ENCODE measurements at places on chromosomes 6 and 20. TPM values are rescaled to one million over a fixed set of nuclear protein-coding genes. Genes with fewer than 3 reads are reported as not detected.

- no peak for DNase-seq
- no peaks in the 10 kb centered on the region for H3K27me3 ChIP-seq
Observed at GRCh38 chr6:132082421-132082820, 131.2 kb upstream of the CCN2 start.

DNA sequence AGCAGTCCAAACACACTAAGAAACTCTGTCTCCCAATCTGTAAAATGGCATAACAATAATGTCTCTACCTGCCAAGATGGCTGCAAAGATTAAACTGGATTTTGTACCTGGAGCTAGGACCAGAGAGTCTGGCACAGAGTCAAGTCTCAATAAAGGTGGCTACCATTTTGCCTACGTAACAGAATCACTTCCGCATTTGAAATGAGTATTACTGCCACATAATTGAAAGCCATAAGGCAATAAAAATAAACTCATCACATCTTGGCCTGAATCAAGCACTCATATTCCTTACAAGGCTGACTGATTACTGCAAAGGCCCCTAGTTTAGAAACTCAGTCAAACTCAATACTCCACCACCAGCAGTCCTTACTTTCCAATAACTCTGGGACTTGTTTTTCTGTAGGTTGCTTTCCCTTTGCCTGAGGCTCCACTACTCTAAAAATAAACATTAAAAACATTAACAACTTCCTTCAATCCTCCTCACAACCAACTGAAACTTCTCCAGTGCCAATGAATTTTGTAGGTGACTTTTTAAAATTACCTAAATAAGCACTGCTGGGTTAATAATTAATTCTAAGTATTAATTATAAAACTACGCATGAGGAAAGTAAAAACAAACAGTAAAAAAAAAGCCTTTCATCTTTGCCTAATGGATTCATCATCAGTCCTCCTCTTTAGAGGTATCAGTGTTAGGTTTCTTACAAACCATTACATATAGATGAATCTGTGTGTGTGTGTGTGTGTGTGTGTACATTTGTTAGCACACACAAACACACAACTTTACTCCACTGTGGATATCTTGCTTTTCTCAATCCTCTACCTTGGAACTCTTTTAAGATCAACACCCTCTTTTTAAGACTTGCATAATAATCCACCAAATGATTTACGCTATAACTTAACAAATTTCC is 3.7 kb downstream of the KIF16B start:
- no peaks in the 10 kb centered on the region for H3K27me3 ChIP-seq
- no peak overlapping the region for H3K4me3 ChIP-seq
- H3K27ac ChIP-seq, result no peak overlapping the region
- no peaks in the 10 kb centered on the region for H3K36me3 ChIP-seq
- H3K4me1 ChIP-seq, result no peaks in the 10 kb centered on the region
- DNase-seq, result no peak

DNA sequence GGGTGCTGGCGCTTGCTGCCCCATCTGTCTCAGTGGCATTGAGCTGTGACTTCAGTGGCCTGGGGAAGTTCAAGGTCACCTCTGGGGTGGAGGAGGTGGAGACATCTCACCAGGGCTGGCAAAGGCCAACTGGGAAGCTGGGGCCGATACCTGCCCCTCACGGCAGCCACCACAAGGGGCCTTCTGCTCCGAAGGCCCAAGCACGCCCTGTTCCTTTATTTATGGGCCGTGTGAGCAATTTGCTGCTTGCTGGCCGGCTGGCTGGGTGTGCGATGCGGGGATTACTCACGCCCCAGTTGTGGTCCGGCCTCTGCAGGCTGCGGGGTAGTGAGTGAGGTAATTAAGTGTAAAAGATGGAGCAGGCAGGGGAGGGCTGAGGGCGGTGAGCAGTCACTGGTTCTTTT is 13.2 kb upstream of the SCRT2 start:
- peaks cover 33% of the 10 kb centered on the region for H3K27me3 ChIP-seq
- peak; percentile 65 for DNase-seq

Gene PTGIS
- 178 TPM for total RNA-seq

DNA sequence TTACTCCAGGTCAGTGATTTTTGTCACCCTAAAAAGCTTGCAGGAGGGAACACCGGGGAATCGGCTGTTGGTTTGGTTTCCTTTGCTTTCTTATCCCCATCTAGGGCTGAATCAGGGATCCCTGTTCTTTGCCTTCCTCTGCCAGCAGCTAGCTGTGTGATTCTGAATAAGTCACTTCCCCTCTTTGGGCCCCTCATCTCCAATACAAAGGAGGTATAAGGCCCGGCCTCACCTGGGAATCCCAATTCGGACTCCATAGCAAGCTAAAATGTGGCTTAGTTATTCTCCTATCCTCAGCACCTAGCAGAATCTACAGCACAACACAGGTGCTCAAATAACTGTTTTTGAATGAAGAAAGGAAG is 18.5 kb upstream of the ARMC12 start:
- no peak overlapping the region for H3K4me3 ChIP-seq
- DNase-seq, result no peak
- H3K4me1 ChIP-seq, result no peaks in the 10 kb centered on the region
- H3K27me3 ChIP-seq, result no peaks in the 10 kb centered on the region
- H3K36me3 ChIP-seq, result no peaks in the 10 kb centered on the region

GRCh38 chr6:138572167-138572875 is 73.0 kb upstream of the NHSL1 start:
- no peaks in the 10 kb centered on the region for H3K27me3 ChIP-seq
- peak overlapping the region; percentile 75 for H3K4me3 ChIP-seq
- no peaks in the 10 kb centered on the region for H3K36me3 ChIP-seq
- DNase-seq, result peak; percentile 85

GRCh38 chr20:35767683-35768481 is 3.9 kb upstream of the PHF20 start:
- H3K27ac ChIP-seq, result peak overlapping the region; percentile 99
- no peak overlapping the region for H3K4me3 ChIP-seq
- no peaks in the 10 kb centered on the region for H3K36me3 ChIP-seq
- DNase-seq, result peak; percentile 74

GRCh38 chr6:15430186-15430585 is 184.3 kb downstream of the JARID2 start:
- H3K4me1 ChIP-seq, result peaks cover 57% of the 10 kb centered on the region
- H3K27me3 ChIP-seq, result no peaks in the 10 kb centered on the region
- no peaks in the 10 kb centered on the region for H3K36me3 ChIP-seq

DNA sequence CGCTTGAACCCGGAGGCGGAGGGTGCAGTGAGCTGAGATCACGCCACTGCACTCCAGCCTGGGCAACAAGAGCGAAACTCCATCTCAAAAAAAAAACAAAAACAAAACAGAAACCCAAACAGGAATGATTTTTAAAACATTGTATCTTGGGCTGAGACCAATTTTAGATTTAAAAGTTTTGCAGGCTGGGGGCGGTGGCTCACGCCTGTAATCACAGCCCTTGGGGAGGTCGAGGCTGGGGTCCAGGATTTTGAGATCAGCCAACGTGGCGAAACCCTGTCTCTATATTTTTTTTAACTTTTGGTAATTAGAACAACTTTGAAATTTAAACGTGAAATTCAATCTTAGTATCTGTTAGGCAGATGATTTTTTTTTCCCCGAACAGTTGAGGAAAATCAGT is 70.5 kb downstream of the AKAP12 start:
- H3K27ac ChIP-seq, result no peak overlapping the region
- H3K36me3 ChIP-seq, result no peaks in the 10 kb centered on the region
- H3K27me3 ChIP-seq, result no peaks in the 10 kb centered on the region
- no peak overlapping the region for H3K4me3 ChIP-seq
- no peaks in the 10 kb centered on the region for H3K4me1 ChIP-seq
- no peak for DNase-seq

- peaks cover 7% of the 10 kb centered on the region for H3K27me3 ChIP-seq
- no peaks in the 10 kb centered on the region for H3K36me3 ChIP-seq
- H3K27ac ChIP-seq, result no peak overlapping the region
- H3K4me1 ChIP-seq, result no peaks in the 10 kb centered on the region
- no peak for DNase-seq
Observed at GRCh38 chr6:159520002-159520401, 173.0 kb downstream of the SOD2 start.

GRCh38 chr6:44533421-44533820 is 145.9 kb downstream of the CDC5L start:
- H3K27me3 ChIP-seq, result no peaks in the 10 kb centered on the region
- no peak for DNase-seq
- H3K4me3 ChIP-seq, result no peak overlapping the region

Gene GLP1R
- not detected for total RNA-seq

DNA sequence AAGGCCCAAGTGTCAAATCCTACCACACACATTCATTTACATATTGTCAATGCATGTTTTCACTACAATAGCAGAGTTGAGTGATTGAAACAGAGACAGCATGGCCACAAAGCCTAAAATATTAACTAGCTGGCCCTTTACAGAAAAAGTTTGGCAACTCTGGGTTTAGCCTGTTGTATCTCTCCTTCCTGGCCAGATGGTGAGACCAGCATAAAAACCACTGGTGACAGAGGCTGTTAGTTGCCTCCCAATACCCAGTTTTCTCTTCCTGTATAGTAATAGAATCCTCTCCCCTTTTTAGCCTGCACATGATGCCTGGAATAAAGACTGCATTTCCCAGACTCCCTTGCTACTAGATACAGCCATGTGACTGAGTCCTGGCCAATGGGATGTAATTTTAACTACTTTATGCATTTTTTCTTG is 100.0 kb upstream of the TAB2 start:
- peaks cover 25% of the 10 kb centered on the region for H3K4me1 ChIP-seq
- no peak for DNase-seq
- H3K27ac ChIP-seq, result no peak overlapping the region
- H3K27me3 ChIP-seq, result no peaks in the 10 kb centered on the region

Gene CAGE1
- not detected for total RNA-seq

DNA sequence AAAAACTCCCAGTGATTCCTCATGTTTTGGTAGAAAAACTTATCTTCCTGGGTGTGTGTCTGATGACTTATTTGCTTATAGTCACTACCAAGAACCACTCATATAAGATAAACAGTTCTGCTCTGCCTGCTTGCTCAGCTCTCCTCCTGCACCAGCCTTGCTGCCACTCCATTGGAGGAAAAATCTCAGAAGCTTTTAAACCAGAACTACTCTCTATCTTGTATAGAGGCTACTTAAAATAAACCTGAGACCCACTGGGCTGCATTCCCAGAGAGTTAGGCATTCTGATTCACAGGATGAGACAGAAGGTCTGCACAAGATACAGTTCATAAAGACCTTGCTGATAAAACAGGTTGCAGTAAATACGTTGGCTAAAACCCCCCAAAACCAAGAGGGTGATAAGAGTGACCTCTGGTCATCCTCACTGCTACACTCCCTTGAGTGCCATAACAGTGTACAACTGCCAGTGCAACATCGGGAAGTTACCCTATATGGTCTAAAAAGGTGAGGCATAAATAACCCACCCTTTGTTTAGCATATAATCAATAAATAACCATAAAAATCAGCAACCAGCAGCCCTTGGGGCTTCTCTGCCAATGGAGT is 728.3 kb downstream of the EPHA7 start:
- DNase-seq, result no peak
- H3K27me3 ChIP-seq, result no peaks in the 10 kb centered on the region
- H3K36me3 ChIP-seq, result no peaks in the 10 kb centered on the region
- no peaks in the 10 kb centered on the region for H3K4me1 ChIP-seq
- H3K4me3 ChIP-seq, result no peak overlapping the region
- H3K27ac ChIP-seq, result no peak overlapping the region

DNA sequence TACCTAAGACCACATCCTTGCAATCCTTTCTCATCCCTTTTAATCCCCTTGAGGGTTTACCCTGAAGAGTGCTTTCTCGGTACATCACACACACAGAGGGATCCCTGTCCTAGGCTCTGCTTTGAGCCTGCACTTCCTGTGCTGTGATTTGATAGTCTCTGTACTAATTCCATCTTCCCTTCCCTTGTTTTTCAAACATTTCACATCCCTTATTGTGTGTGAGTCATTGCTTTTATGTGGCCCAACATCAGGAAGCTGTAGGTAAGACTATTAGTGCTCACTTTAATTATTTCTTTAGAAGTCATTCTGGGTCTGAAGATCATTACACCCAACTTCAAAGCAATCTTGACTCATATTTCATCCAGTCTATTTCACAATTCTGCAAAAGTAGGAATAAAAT is 57.2 kb upstream of the ANKEF1 start:
- H3K36me3 ChIP-seq, result no peaks in the 10 kb centered on the region
- H3K4me1 ChIP-seq, result no peaks in the 10 kb centered on the region
- H3K4me3 ChIP-seq, result no peak overlapping the region
- H3K27me3 ChIP-seq, result peaks cover 10% of the 10 kb centered on the region
- peak; percentile 4 for DNase-seq

DNA sequence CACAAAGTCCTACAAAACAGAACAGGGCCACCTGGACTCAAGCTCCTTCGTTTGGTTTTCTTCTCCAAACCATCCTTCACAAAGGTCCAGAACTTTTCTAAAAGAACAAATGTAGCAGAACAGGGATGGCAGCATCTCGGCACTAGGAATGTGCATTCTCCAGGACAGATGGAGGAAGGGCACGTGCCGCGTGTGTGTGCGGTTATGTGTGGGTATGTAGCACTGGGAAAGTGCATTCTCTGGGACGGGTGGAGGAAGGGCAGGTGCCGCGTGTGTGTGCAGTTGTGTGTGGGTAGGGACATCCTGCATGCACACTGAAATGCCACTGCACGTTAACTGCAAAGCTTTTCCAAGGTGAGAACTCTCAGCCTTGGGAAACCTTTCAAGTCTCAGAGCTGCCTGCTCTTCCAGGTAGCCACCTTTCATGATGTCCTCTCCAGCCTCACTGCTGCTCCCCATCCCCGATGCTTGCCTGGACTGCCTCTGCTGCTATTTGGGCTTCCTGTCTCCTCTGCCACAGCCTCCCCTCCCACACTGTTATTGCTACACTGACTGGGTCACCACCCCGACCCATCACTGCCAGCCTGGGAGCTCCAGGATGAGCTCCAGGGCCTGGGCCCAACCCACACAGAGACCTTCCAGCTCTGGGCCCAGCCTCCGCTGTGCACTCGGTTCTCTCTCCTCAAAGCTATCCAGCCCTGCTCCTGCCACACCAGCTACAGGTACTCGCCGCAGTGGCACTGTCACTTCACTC is 47.6 kb downstream of the EZR start:
- H3K4me3 ChIP-seq, result no peak overlapping the region
- no peak overlapping the region for H3K27ac ChIP-seq
- H3K4me1 ChIP-seq, result peaks cover 13% of the 10 kb centered on the region
- no peaks in the 10 kb centered on the region for H3K27me3 ChIP-seq
- peak; percentile 6 for DNase-seq

- no peak for DNase-seq
- no peak overlapping the region for H3K27ac ChIP-seq
- H3K36me3 ChIP-seq, result peaks cover 26% of the 10 kb centered on the region
- no peaks in the 10 kb centered on the region for H3K27me3 ChIP-seq
Observed at GRCh38 chr6:43045371-43045930, 8.2 kb downstream of the CUL7 start.

DNA sequence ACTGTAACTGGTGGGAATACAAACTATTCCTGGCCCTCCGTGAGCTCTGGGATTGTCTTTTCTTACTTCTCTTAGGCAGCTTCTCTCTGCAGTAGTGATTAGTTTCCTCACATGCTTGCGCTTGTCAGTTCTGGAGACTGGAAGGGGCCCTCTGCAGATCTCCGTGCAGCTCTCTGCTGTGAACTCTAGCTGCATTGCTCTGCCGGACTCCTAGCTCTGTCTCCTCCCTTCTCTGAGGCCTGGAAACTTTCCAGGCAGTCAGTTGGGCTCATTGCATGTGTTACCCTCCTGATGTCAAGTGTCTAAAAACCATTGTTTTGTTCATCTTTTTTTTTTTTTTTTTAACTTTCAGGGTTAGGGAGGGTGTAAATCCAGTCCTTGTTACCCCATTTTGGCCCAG is 102.3 kb downstream of the CTNNBL1 start:
- H3K4me1 ChIP-seq, result no peaks in the 10 kb centered on the region
- DNase-seq, result no peak
- H3K27ac ChIP-seq, result no peak overlapping the region
- H3K27me3 ChIP-seq, result no peaks in the 10 kb centered on the region

Measured in GM23248 (cell line).